Activated T-helper 1 cell treated with Interleukin-2 at 50 U/mL for 16 hours (primary cell): ENCODE measurements at places on chromosomes 11 and 22.

- no peak for DNase-seq
These were observed 52.8 kb upstream of the YWHAH start for GRCh38 chr22:31891366-31892079.

DNA sequence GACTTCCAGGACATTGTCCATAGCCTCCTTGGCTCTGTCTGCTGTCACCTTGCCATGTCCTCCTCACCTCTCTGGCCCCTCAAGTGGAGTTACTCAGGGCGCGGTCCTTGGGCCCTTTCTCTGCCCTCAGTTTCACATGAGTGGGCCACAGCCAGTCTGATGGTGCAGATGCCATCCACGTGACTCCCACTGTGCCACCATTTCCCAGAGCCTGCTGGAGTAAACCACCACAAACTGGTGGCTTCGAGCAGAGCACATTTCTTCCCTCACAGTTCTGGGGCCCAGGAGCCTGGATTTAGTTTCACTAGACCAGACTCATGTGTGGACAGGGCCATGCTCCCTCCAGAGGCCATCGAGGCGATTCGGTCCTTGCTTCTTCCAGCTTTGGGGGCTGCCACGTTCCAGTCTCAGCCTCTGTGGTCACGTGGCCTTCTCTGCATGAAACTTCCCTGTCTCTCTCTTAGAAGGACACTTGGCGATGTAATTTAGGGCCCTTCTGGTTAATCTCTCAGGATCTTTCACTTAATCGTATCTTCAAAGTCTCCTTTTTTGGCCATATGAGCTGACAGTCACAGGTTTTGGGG, 14.6 kb downstream of the SMARCB1 start:
- DNase-seq = no peak

- no peak for DNase-seq
These were observed 1.2 kb downstream of the ACRV1 start for GRCh38 chr11:125679397-125679796.

GRCh38 chr22:43897751-43898261, 6.0 kb upstream of the PNPLA5 start:
- DNase-seq = no peak

GRCh38 chr11:35559949-35560348, 34.5 kb upstream of the PAMR1 start:
- DNase-seq = no peak

- no peak for DNase-seq
These were observed 109.1 kb upstream of the TIMP3 start for GRCh38 chr22:32692371-32692770.

- no peak for DNase-seq
These were observed 2.9 kb upstream of the HBB start for GRCh38 chr11:5229796-5230195.

DNA sequence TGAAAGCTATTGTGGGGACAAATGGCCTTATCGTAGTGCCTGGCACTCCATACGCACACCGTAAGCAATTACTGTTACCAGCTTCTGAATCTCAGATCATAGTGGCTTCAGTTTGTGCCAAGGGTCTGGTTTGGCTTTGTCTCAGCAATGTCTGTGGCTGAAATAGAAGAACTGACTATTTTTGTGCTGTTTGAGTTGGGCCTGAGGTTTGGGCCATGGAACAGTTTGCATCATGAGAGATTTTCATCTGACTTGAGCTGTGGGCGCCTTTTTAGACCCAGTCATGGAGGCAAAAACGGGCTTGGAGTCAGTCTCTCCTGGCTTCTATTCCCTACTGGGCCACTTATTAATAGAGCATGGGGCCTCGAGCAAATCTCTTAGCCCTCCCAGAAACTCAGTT, 121.1 kb upstream of the CRYBB3 start:
- no peak for DNase-seq

DNA sequence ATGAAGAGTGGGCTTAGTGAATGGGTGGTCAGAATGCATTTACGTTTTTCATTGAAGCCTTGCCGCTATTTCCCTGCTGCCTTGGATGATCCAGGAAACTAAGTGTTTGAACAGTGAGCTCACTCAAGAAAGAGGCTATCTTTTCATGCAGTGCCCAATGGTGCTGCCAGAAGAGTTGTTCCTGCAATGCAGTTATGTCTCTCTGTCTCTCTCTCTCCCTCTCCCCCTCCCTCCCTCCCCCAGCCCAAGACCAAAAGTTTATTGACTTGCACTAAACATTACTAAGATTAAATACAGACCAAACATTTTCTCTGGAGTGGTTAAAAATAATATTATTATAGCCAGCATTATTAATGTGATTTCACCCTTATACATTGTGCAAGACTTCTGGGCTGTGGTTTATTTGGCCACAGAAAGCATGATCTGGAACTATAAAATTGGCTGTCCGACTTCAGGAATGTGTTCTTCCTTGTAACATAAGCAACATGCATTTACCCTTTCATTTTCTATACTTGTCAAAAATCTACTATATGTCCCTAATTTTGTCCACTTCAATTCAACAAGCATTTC, 6.6 kb upstream of the FUT4 start:
- no peak for DNase-seq

DNA sequence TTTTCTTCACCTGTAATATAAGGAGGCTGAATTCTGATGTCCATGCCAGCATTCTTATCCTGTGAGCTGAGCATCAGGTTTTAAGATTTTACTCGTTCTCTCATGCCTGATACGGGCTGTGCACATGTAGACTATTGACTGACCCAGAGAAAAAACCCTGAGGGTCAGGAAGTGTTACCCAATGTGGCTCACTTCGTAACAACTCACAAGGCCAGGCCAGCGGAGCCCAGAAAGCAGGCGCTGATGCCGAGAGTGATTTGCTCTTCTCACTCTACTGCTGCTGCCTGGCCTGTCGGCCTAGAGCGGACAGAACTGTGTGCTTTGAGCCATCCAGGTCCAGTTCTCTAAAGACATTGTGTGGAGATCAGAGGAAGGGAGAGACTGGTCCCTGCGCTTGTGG, 10.8 kb downstream of the THYN1 start:
- no peak for DNase-seq

DNA sequence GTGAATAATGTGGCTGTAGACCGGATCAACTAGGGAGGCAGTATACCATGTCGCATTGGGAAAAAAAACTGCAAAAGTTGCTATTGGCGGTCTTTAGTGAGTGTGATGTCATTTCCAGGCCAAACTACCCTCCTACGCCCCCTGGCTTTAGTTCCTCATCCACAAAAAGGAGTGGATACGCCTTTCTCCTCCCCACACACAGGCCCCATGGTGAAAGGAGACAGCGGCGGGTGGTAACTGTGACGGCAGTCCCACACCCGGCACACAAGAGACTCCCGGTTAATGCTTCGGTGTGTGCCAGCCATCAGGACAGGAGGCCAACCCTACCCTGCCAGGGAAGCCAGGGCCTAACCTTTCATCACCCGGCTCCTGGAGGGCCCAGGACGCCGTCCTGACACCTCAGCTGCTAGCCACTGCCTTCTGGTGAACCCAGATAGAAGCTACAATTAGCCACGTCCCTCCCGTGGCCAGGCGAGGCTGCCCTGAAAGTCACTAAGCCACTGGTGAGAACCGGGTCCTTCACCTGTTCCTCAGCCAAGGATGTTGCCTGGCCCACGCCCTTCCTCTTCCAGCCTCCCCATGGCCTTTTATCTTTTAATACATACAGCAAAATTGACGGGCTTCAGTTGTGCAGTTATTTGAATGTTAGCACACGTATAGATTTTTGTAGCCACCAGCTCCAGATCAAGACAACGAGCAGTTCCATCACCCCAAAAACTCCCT, 10.8 kb downstream of the TP53I11 start:
- no peak for DNase-seq

DNA sequence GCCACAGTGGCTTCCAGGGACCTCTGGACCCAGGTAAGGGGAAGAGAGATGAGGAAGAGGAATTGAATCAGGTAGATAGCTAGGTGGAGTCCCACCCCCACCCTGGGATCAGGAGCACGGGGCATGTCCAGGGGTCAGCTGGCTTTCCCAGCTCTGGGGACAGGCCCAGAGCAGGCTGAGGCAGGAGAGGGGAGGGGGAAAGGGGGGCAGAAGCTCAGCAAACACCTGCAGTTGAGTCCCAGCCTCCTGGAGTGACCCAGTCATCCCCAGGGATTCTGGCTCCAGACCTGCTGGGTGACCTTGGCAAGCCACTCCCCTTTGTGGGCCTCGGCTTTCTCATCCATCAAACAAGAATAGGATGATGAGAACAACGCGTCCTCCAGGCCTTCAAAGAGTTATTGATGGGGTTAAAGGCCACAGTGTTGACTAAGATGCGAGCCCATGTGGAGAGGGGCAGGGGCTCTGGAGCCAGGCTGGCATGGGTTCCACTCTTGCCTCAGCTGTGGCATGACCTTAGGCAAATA, 16.0 kb downstream of the STARD10 start:
- no peak for DNase-seq

DNA sequence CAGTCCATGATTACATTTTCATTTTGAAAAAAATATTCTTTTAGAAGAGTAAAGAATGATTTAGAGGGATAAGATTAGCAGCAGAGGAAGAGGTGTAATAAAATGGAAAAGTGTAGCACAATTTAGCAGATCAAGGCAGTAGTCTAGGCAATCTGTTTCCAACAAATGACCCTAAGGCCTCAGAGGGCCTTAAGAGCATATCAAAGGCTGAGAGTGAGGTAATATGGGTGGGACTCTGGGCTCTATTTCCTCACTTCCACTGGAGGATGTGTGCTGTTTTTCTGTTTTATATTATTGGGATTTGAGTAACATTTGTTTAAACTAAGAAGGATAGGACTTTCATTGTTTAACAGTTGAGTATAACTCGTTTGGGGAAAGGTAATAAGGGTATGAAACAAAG, 28.8 kb downstream of the CCDC81 start:
- DNase-seq = no peak
